ENCODE measurements at places on chromosomes 12 and 14. TPM values are rescaled to one million over a fixed set of nuclear protein-coding genes. Genes with fewer than 3 reads are reported as not detected.
A peak's percentile ranks its signal among the peaks of the same experiment; 100 is the strongest.

GRCh38 chr12:64814432-64814831 lies 10.0 kb upstream of the TBC1D30 start:
- no peak for DNase-seq

DNA sequence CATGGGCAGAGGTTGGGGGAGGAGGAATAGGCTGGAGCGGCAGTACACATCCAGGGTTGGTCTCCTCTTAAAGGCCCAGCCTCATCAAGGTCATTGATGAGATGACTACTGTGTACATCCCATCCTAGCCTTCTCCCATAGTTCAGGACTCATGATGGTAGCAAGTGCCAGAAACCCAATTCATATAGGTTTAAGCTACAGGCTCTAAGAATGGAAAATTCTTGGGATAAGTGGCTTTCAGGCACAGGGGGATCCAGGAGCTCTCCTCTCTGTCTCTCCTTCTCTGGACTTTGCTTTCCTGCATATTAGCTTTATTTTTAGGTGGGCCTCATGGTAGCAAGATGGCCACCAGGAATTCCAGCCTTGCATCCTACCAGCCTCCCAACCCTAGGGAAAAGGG lies 6.3 kb downstream of the SDSL start:
- no peak for DNase-seq

DNA sequence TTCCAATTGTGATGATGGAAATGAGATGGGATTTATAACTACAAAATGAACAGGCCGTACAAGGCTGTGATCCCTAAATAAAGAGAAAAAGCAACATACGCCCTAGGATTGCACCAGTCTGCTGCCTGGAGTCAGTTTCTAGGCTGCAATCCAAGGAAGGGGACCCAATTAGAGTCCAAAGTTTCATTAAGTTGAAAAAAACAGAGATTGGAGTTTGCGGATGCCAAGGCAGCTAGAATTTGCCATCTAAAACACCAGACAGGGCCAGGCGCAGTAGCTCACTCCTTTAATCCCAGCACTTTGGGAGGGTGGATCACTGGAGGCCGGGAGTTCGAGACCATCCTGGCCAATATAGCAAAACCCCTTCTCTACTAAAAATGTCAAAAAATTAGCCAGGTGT lies 661.0 kb downstream of the RPS29 start:
- no peak for DNase-seq

Gene TRIM9
- total RNA-seq = 0.30 TPM

- no peak for DNase-seq
Measured at GRCh38 chr14:76640923-76641395, 120.3 kb upstream of the VASH1 start.

DNA sequence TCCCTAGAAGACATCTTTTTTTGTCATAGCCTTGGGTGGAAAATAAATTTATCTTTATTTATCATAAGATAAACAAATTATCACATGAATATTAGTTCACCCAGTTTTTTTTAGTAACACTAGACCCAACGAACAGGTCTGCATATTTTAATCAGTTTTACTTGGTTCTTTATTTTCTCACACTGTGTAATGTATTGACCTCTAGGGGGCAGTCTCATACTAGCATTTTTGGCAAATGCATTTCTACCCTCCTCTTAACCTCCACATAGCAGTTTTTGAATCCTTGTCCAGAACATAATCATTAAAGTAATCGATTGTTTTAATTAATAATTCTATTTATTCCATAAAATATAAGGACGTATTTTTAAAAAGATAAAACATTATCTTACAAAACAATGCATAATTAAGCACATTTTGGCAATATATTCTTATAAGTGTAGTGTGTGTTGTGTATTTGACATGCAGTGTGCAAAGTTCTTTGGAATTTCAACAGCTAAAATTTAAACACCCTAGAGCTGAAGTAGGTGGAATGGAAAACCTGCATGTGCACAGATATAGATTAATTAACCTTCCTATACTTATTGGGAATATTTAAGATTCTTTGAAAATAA lies 31.6 kb upstream of the PTPRQ start:
- DNase-seq = no peak

Gene ARHGEF40
- total RNA-seq = 0.39 TPM

GRCh38 chr12:7905071-7905470 lies 30.9 kb downstream of the SLC2A3 start:
- DNase-seq = no peak

Gene TGFB3
- 7.7 TPM for total RNA-seq

GRCh38 chr14:20631880-20632389 lies 9.6 kb downstream of the OR6S1 start:
- no peak for DNase-seq

Gene PPP4R4
- 2.5 TPM for total RNA-seq

- DNase-seq = no peak
Measured at GRCh38 chr12:108241986-108242703, 97.0 kb downstream of the CMKLR1 start.

DNA sequence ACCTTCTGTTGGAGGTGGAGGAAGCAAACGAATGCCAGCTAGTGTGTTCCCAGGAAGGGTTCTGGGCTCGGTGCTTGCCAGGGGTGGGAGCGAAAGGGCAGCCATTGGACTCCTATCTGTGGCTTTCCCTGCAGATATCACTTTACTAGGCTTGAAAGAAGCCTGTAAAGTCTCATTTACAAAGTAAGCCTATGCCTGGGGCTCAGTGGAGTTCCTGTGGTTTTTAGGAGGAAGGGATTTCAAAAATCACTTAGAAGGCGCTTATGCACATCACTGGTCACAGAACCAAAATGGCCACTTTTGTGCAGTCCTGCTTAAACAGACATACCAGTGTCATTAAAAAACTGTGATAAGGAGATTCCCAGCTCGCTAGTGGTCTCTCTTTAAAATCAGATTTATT lies 22.7 kb downstream of the CLMN start:
- DNase-seq = no peak

GRCh38 chr12:121507245-121507644 lies 73.6 kb downstream of the KDM2B start:
- DNase-seq = no peak

GRCh38 chr12:112973818-112974231 lies 4.5 kb upstream of the OAS2 start:
- no peak for DNase-seq

DNA sequence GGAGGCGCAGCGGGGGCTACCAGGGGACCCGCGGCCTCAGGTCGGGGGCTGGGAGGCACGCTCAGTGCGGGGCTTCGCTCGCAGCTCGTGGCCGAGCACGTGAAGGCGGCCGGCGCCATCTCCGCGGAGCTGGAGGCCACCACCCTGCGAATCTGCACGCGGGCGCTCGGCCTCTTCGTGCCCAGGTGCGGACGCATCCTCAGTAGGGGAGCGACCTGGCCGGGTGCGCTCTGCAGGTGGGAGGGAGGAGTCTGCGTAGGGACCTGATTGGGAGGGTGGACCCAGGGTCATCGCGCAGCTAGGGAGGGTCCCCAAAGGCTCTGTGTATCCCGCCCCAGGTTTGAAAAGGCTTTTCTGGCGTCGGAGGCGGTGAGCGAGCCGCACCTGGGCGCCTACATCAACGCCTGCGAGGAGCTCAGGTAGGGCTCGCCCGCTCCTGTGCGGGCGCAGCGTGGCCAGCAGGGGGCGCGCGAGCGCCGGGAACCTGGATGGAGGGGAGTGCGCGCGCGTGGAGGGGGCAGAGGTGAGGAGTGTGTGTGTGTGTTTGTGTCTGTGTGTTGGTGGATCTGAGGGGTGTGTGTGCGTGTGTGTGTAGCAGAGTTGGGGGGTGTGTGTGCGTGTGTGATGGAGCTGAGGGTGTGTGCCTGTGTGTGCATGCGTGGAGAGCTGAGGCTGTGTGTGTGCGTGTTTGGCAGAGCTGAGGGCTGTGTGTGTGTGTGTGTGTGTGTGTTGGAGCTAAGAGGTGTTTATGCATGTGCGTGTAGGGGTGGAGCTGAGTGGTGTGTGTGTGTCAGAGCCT lies 10.3 kb downstream of the EXOC3L4 start:
- DNase-seq = peak; percentile 61

DNA sequence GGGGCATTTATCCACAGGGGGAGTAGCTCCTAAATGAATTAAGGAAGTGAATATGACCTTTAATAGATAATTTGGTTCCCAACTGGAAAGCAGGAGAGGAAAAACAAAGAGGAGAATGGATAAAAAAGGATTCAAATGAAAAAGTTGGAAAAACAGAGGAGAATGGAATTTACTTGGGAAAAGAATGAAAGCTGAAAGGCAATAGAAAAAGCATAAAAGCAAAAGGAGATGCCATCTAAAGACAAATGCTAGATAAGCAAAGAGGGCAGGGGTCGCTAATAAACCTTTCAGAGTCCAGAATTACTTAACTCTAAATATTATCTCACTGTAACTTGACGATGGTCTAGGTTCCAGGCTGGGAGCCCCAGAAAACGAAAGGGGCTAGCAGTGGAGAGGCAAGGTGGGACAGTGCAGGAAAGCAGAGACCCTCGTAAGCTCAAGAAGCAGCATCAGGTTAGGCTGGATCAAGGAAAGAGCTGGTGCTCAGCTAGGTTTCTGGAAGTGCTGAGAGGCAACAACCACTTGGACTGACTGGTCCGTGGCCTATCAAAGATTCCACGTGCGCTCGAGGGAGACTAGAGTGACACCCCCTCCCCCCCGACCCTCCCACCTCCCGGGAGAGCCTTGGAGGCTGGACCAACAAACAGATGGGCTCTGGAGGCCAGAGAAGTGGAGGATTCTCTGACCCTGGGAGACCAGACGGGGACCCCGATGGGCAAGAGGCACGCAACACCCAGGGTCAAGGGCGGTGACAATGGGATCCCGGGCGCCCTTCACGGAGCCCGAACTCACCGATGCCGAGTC lies 1.2 kb downstream of the SLC2A13 start:
- DNase-seq = no peak

DNA sequence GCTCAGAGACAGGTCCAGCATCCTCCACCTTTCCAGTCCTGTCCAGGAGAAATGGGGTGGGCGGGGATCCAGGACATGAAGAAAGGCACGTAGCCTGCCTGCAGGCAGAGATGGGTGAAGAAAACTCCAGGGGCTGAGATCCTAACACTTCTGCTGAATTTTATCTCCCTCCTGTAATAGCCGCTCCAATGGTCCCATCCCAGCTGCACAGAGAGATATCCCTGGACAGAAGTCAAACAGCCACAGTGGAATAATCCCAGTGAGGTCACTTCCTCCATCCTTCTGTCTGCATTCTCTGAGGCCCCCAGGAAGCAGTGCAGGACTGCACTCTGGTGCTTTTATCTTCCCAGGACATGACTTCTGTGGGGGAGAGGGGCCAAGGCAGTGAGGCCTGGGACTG lies 26.3 kb downstream of the KRT18 start:
- no peak for DNase-seq

Gene TSHR
- 0.86 TPM for total RNA-seq

DNA sequence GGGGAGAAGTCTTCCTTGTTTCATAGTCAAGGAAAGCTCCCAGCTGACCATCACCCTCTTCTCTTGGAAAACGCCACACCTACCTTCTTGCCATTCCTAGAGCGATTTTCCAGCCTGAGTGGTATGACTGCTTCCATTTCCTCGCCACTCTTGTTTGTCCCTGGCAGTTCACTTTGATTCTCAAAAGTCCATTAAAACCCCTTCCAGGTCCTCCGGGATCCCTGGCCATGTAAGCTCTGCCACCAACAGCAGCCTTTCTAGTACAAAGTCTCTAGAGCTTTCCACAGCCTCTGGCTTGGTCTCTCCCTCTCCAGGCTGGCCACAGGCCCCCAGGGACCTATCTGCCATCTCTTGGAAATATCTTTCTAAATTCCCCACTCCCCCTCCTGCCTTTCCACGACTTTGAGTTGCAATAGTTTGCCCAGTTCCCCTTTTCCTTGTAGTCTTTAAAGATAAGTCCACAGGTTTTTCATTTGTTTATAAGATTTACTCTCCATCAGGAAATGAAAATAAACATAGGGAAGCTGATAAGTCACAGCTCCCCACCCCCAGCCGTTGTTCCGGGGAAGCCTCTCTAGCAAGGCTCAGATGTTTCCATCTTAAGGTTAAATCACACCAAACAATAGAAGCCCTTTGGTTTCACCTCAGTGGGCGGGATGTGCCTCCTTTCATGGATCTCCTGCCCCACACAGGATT lies 42.9 kb upstream of the SINHCAF start:
- DNase-seq = no peak

Gene GALNT16
- not detected for total RNA-seq

GRCh38 chr12:121783766-121784165 lies 9.7 kb downstream of the RHOF start:
- DNase-seq = no peak

Measured in T-cell (primary cell).